Stimulated activated CD4-positive, alpha-beta T cell treated with anti-CD3 and anti-CD28 coated beads, Interleukin-12 subunit alpha, Interleukin-12 subunit beta, amount 100 ng/mL, for 4 hours (primary cell): ENCODE measurements at places on chromosomes 2 and 18.

GRCh38 chr2:238727585-238728329 is 120.1 kb upstream of the TWIST2 start:
- no peak for DNase-seq

GRCh38 chr18:56462276-56462675 is 176.1 kb downstream of the TXNL1 start:
- no peak for DNase-seq

GRCh38 chr2:234998404-234999211 is 46.8 kb downstream of the SH3BP4 start:
- no peak for DNase-seq

GRCh38 chr2:188971432-188971861 is 2.7 kb upstream of the COL3A1 start:
- DNase-seq = no peak

DNA sequence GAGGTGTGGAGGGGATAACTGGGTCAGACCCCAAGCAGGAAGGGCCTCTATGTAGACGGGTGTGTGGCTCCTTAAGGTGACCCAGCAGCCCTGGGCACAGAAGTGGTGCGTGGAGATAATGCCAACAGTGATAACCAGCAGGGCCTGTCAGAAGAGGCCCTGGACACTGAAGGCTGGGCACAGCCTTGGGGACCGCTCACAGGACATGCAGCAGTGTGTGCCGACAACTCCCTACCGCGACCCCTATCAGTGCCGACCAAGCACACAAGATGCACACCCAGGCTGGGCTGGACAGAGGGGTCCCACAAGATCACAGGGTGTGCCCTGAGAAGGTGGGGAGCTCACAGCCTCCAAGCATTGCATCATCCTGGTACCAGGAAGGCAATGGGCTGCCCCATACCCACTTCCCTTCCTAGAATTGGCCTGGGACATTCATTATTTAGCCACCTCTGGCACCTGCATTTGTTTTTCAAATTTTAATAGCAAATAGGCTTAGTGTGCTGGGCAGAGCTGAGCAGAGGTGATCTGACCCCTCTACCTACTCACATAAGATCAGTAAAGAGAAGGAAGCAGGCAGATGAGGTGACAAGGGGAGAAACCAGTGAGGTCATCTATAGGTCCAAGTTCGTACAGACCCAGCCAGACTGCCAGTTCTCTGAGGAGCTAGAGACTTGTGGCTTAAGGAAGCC is 55.2 kb downstream of the BCL11A start:
- no peak for DNase-seq

DNA sequence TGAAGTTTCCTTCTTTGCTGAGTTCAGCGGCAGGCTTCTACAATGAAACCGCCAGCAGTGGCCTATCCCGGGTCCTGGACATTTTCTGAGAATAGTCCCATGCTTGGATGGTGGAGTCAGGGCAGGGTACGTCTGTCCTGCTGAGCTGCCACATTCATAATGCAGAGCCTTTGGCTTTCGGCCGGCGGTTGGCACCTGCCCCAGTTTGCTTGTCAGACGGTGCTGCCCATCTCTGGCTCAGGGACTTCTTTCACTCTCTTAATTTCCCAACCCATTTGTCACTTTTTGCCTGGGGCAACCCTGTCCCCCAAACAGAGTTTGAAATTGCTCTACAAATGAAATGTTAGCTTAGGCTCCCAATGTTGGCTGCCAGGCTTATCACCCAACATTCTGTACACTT is 57.2 kb downstream of the SOX11 start:
- no peak for DNase-seq

GRCh38 chr2:232263295-232263694 is 115.3 kb upstream of the ALPP start:
- no peak for DNase-seq

DNA sequence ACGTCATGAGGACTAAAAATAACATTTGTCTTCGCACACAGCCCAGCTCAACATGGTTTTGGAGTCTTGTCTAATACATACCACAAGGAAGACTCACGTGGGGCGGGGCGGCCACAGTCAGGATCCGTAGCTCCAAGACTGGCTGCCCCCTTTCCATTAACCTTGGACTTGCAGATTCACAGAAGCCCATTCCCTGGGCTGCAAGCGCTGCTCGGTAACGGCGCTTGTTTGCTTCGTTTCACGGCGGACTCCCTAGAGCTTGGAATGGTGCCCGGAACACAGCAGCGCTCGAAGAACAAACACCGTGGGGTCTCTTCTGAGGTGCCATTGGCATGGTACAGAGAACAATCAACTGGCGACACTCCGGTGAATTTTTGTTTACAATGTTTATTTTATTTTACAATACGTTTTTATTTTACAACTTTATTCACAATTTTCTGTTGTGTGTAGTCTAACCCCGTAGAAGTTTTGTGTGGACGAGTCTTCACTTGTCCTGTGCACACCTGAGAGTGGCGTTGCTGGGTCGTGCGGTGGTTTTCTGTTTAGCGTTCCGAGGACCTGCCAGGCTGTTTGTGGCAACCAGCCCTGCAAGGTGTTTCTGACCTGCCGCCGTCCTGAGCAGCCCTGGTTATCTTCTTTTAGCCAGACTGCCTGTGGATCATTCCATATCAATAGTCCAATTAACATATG is 126.5 kb downstream of the GALR1 start:
- no peak for DNase-seq

GRCh38 chr2:10750610-10751009 is 29.2 kb downstream of the ATP6V1C2 start:
- no peak for DNase-seq
